ENCODE measurements at places on chromosomes 3 and 15.

DNA sequence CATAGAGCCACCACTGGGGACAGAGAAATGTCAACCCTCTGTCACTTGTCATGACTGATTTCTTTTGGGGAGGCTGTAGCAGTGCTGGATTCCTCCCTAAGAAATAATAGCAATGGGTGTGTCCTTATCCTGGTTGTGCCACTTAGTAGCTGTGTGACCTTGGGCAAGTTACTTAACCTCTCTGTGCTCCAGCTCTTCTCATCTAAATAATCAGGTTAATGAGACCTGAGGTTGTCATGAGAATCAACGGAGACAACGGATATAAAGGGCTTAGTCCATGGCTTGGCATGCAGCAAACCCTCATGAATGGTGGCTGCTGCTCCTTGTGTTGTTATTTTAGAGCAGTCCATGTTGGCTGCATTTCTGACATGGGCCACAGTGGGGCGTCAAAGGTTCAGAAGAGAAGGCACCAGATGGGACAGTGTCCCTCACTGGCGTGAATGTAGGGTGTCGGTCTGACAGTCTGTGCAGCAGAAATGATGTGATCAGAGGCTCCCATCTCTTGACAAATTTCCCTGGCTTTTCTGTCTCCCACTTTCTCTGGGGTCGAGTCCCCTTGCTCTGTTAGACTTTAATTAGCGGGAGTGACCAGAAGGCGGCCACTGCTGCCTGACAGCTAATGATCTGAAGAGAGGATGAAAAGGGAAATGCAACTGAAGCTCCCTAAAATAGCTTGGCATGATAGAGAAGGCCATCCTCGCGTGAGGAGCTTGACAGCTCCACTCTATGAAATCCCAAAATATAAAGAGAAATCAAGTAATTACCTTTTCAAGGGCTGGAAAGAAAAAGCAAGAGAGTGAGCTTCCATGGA, 209.4 kb downstream of the CADPS start:
- DNase-seq = peak; percentile 16

- DNase-seq = no peak
Observed at GRCh38 chr3:41095702-41096101, 103.6 kb upstream of the CTNNB1 start.

DNA sequence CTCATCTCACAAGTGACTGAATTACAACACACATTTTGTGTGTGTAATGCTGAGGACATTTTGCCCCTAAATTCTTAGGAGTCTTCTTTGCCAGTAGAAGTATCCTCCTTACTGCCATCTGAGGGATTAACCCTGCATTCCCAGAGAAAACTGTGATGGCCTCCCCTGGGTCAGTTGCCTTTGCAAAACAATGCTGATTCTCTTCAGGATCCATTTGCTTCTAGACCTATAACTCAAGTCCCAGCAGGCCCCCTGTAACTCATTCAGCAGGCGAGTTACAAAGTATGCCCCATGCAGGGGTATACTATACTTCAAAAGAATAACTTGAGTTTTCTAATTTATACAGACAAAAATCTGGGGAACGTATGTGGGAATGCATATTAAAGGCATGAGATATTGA, 6.6 kb upstream of the MCF2L2 start:
- no peak for DNase-seq

- DNase-seq = no peak
Observed at GRCh38 chr15:79815468-79815867, 81.3 kb downstream of the MTHFS start.

- no peak for DNase-seq
Observed at GRCh38 chr15:73746883-73747282, 6.3 kb downstream of the INSYN1 start.

- no peak for DNase-seq
Observed at GRCh38 chr3:49812916-49813496, 747 bp downstream of the UBA7 start.

DNA sequence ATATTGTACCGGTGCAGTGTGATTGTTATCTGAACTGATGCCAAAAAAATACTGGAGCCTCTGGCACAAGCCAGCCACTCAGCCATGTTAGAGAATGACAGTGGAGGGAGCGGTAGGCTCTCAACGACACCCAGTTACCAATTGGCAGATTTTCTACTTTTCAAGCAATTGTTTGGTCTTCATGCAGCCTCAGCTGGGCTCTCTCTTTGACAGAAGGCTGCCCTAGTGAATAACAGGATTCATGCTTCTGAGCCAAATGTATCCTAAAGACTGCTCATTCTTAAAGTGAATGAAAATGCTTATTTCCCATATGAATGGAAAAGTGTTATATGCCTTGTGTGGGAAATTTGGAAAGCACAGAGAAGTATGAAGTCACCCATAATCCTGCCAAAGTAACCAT, 261.2 kb upstream of the TRIM42 start:
- DNase-seq = no peak

- no peak for DNase-seq
Observed at GRCh38 chr3:194343561-194343893, 7.6 kb downstream of the CPN2 start.

DNA sequence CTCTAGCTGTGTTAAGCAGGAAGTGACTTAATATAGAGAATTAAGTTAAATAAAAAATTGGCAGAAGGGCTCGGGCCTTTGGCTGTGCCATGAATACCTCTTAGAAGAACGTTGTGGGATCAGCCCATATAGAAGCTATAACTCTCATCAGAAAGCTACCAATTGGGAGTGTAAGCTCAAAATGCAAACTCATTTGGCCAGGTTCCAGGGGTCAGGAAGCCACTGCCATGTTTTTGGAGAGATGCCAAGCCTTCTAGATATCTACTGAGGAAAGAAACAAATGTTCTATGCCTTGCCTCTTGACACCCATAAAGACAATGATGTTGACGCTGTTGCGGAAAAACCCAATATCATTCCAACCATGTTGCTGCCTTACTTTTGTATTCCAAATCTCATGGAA, 475.2 kb upstream of the TGFBR2 start:
- DNase-seq = no peak

DNA sequence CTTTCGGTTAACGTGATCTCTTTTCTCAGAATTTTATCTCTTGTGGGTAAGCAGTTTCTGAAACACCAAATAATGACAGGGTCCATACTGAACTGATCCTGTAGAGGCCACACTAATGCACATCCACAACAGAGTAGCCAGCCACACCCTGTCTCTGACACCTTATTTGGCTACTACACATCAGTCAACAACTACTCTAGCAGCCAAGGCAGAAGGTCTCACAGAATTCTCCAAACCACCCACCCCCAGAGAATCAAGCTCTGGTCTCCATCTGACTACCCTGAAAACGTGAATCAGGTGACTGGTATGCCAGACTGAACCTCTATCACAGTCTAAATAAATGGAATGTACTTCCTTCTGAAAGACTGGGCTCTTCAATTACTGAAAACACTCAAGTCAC, 38.0 kb downstream of the EDC3 start:
- no peak for DNase-seq

DNA sequence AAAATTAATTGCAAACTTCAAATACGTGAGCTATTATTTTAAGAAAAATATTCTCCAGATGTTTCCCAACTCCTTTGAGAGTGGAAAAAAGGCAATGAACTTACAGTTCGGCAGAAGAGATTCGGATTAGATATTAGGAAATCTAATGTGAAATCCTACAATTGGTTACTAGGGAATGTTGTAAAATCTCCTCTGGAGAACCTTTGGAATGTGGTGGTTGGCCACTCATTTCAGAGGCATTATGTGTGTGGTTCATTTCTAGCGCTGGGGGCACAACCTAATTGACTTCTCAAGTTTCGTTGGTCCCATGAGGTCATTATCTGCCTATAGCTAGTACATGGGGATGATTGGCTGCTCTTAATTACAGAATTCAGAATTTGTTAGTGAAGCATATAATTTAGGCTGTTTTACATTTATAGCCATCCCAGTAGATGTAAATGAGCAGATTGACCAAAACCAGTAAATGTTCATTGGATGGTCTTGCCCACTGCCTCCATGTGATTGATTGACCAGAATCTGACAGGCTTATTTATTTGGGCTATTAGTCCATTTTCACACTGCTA, 34.6 kb upstream of the CMSS1 start:
- no peak for DNase-seq

DNA sequence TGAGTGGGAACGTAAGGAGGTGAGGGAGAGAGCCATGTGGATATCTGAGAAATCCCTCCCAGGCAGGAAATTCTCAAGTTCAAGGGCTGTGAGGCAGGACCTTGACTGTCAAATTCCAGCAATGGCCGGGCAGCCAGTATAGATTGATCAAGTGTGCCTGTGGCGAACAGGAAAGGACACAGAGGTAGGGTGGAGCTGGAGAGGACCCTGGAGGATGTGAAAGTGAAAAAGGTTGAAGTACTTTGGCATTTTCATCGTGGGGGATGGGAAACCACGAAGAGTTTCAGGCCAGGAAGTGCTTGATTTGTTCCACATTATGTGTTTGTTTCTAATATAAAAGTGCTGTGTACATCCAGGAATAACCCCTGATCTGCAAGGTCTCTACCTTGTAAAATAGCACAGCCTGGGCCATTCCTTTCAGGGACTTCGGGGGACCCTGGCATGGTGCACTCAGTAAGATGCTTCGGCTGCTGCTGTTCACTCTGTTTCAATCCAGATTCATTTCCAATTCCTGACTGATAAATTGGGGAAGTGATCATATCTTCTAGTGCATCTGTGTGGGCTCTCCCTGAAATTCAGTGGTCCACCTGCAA, 156.6 kb downstream of the MCTP2 start:
- no peak for DNase-seq

GRCh38 chr3:187025656-187026316, 95.5 kb downstream of the ST6GAL1 start:
- peak; percentile 56 for DNase-seq

- no peak for DNase-seq
Observed at GRCh38 chr3:123686251-123686650, 101.4 kb upstream of the HACD2 start.

GRCh38 chr3:116166121-116166520, 279.2 kb downstream of the LSAMP start:
- DNase-seq = no peak

- DNase-seq = no peak
Observed at GRCh38 chr3:4687167-4687566, 194.0 kb downstream of the ITPR1 start.

- DNase-seq = no peak
Observed at GRCh38 chr15:93036951-93037819, 51.8 kb downstream of the RGMA start.

- no peak for DNase-seq
Observed at GRCh38 chr3:97952280-97952679, 20.0 kb downstream of the RIOX2 start.

DNA sequence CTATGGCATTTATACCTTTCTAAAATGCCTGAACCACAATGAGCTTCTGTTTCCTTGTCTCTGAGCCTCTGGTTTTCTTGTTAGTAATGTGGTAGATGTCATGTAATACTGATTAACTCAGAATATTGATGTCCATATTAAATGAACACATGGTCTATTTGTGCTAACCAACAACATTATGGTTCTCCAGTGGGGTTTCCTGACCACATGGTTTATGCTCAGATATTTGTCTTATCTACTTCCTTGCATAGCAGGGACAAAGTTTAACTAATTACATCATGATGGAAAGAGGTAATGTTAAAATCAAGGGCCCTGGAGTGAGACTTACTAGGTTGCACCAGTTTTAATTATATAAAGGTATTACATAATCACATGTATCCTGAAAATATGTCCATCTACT, 62.6 kb upstream of the SCN10A start:
- no peak for DNase-seq

DNA sequence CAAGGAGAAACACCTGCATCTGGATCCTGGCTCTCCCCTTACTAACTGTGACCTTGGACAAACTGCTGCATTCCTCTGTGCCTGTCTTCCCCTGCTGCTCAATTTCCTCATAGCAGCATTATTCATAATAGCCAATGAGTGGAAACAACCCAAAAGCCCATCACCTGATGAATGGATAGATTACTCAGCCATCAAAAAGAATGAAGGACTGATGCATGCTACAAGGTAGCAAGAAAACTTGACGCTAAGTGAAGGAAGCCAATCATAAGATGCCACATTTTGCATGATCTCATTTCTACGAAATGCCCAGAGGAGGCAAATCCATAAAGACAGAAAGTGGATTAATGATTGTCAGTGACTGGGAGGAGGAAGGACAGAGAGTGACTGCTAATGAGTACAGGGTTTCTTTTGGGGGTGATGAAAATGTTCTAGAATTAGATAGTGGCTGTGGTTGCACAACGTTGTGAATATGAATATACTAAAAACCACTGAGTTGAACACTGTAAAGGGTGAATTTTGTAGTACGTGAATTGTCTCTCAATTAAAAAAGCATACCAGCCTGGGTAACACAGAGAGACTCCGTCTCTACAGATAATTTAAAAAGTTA, 11.2 kb downstream of the IGDCC4 start:
- DNase-seq = no peak

- no peak for DNase-seq
Observed at GRCh38 chr3:52777127-52777958, at the start of gene ITIH1. ITIH1 (plus strand) TSS chr3:52777599; CDS start chr3:52777616, 17 bp downstream.

GRCh38 chr15:85726454-85726853, 68.3 kb downstream of the KLHL25 start:
- DNase-seq = no peak

- DNase-seq = no peak
Observed at GRCh38 chr15:40915116-40915661, 14.0 kb upstream of the DLL4 start.

- no peak for DNase-seq
Observed at GRCh38 chr15:71079208-71080044, 35.8 kb upstream of the THSD4 start.

GRCh38 chr3:125022206-125022605, 33.6 kb downstream of the HEG1 start:
- no peak for DNase-seq

DNA sequence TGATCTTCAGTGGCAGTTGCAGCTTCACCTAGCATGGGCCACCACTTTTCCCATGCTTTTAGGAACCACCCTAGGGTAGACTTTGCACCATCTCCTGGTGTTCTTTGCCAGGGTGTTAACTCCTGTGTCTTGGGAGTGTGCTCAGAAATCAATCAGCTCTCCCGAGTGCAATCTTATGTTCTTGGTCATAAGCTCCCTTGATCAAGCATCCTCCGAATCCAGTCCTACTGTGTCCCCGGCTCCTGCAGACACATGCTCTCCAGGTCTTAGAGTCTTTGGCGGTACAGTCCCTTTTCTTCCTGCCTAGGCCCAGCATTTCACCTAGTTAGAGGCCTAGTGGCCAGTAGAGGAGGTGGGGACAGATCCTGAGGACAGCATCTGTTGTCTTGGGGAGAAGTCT, 74.7 kb upstream of the SYN2 start:
- DNase-seq = no peak

GRCh38 chr3:129289201-129289921, 10.7 kb downstream of the HMCES start:
- DNase-seq = no peak

GRCh38 chr3:157810924-157811718, 295.1 kb downstream of the SHOX2 start:
- DNase-seq = no peak

DNA sequence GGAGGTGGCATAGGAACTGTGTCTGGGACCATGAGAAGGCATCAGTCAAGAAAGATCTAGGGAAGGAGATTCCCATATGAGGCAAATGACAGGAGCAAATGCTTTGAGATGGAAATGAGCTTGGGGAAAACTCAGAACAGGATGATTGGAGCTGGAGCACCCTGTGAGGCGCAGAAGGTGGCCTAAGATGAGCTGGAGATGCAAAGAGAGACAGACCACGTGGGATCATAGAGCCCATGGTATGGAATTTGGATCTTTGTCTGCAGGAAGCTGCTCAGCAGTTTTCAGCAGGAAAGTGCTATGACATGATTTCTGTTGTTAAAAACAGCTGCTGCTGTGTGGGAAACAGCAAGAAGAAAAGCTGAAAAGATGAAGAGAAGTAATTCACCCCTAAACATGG, 310.6 kb downstream of the MAGI1 start:
- DNase-seq = no peak

- no peak for DNase-seq
Observed at GRCh38 chr3:12046406-12046805, 42.2 kb downstream of the SYN2 start.

GRCh38 chr15:61480863-61481262, 251.8 kb upstream of the RORA start:
- DNase-seq = no peak

Measured in stimulated activated naive CD8-positive, alpha-beta T cell treated with anti-CD3 and anti-CD28 coated beads, Interleukin-15, amount 100 ng/mL, for 72 hours (primary cell).